Hematopoietic multipotent progenitor cell treated with erythropoietin and hydrocortisone succinate and interleukin-3 and kit ligand, for 4 days (in vitro differentiated cells): ENCODE measurements at places on chromosomes 4 and X.
A peak's percentile ranks its signal among the peaks of the same experiment; 100 is the strongest.

GRCh38 chr4:182585321-182585720 lies 331.9 kb downstream of the DCTD start:
- peak; percentile 1 for DNase-seq

- DNase-seq, result no peak
Measured at GRCh38 chr4:1609901-1610790, 74.0 kb downstream of the FAM53A start.

DNA sequence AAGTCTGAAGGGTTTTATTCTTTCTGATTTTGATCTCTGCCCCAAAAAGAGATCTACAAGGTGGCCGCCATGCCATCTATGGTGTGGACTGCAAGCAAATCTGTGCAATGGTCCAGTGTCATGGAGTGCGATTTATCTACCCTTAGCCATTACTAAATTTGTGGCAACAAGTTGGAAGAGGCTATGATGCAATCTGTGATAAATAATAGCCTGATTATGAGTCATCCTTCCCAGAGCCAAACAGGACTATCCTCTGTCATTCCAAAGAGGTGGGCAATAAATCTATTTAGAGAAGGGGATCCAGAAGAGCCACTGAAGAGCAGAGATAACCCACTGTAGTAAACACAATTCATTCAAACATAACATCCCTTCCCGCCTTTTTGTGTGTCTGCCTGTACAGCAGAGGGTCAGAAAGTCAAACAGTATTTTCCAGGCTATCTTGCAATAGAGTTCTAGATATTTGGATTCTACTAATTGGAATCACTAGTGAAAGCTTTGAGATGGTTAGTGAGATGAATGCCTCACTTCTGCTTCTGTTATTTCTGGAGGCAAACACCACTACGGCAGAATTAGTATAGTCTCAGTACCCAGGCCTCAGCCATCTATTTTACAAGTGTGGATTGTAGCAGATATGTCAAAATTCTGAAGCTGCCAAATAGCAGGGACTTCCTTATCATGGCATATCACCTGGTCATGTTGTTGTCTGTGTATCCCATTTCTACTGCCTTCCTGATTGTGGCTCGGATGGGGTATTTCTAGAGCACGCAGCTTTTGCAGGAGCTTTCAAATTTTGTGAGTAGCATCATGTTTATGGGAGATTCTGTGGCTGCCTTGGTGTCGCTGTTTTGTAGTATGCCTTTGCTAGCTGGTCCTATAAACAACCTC lies 192.0 kb downstream of the SMIM20 start:
- peak; percentile 44 for DNase-seq

DNA sequence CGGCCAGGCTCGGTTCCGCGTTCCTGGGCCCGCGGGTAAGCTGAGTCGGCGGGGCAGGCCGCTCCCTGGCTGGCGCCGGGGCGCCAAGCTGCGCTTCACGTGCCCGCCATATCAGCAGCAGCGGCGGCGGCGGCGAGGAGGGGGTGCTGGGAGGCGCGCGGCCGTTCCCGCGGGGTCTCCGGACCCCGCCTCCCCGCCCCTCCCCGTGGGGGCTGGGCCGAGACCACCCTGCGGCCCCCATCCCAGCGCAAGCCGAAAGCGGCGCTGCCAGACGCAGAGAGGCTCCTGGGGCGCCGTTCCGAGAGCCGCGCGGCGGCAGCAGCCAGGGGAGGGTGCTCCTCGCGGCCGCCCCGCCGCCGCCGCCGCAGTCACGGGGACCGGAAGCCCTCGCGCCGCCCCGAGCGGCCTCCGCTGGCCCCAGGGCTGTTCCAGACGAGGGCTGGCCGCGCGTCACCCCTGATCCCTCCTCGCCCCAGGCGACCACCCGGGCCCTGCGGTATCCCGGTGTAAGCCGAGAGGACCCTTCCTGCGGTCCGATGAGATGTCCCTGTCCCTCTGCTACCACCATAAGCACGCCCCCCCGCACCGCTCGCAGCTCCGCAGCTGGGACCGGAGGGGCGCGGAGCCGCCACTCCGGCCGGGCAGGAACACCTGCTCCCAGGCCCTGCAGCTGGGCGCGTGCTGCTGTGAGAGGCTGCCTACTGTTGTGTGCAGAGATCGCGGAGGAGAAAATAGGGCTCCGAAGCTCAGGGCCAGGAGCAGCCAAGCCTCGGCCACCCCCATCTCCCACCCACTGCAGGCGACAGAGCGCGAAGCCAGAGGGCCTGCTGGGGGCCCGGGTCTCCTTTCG lies 7.5 kb upstream of the BCOR start:
- DNase-seq, result peak; percentile 62

DNA sequence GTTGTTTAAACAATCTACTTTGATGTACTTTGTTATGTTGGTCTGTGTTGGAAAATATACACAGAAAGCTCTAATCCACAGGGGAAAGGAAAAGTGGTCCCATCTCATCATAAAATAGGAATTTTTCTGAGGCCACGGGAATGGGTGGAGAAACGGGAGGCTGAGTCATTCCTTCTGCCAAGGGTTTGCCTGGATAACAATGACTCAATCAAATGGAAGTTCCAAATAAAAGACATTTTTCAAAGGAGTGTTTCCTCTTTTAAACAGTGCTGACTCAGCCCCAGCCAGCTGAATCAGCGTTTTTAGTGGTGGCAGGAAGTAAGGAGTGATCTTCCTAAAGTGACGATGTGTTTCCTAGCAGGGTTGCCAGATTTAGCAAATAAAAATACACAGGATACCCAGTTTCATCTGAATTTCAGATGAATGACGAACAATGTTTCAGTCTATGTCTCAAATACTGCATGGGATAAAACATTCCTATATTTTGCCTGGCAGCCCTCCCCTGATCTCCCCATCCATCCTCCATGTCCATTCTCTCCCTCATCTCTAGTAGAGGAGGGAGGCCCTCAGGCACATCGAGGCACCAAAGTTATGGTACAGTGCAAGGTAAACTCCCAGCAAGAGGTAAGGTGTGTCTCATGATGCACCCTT lies 345.4 kb upstream of the GATB start:
- DNase-seq, result peak; percentile 37

DNA sequence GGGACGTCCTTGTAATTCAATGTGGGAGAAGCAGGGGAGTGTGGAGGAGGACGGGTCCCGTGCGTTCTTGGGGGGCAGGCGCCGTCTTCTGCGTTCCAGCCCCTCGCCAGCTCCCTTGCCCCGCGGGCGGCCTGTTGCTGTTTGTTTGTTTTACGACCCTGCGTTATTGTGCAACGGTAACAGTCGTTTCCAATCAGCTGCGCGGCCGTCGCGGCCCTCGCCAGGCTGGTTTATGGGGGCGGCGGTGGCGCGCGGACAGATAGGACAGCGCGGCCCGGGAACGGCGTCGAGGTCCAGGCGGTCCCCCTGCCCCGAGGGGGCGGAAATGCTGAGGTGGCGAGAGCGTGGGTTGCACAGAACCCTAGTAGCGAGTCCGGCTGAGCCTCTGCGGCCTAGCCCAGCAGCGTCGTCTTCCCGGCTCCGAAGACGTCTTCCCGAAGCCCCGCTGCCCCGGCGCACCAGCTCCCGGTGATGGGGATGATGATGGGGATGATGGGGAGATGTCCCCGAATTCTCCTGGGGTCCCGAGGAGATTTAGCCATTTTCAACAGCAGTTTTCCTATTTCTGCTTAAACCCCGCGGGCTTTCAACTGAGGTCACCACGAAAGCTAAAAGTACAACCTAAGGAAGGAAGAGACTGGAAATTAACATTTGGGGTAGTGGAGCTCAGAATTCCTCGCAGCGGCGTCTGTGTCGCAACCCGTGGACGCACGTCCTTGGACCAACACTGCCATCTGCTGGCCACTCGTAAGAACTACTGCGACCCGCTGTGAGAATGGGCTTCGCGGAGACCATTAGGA lies 4.8 kb downstream of the PDGFRA start:
- DNase-seq, result peak; percentile 89

DNA sequence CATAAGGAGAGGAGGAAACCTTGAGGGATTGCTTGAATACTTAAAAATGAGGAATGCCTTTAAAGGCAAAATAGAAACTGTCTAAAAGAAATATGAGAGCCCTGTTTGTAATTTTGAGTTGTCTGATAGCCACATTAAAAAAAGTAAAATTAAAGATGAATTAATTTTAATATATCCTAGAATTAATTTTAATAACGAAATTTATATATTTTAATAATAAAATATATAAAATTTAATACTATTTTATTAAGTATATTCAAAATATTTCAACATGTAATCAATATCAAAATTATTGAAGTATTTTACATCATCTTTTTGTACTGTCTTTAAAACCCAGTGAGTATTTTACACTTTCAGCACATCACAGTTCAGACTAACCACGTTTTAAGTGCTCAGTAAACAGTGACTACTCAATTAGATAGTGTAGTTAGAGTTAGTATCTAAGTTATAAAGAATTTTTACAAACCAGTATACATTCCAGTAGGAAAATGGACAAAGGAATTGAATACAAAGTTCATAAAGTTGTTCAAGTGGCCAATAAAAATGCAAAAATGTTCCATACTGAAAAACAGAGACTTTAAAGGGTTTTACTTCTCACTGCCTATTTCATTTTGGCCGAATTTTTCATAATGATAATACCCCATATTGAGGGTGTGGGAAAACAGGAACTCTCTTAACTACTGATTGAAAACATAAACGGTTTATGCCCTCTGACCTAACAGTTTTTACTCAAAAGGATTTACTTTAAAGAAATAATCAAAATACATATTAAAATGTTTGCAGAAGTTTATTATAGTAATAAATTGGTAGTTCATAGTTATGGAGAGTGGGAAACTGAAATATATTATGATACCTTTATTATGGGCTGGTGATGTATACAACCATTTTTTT lies 2.9 kb downstream of the SLC30A9 start:
- DNase-seq, result peak; percentile 18

DNA sequence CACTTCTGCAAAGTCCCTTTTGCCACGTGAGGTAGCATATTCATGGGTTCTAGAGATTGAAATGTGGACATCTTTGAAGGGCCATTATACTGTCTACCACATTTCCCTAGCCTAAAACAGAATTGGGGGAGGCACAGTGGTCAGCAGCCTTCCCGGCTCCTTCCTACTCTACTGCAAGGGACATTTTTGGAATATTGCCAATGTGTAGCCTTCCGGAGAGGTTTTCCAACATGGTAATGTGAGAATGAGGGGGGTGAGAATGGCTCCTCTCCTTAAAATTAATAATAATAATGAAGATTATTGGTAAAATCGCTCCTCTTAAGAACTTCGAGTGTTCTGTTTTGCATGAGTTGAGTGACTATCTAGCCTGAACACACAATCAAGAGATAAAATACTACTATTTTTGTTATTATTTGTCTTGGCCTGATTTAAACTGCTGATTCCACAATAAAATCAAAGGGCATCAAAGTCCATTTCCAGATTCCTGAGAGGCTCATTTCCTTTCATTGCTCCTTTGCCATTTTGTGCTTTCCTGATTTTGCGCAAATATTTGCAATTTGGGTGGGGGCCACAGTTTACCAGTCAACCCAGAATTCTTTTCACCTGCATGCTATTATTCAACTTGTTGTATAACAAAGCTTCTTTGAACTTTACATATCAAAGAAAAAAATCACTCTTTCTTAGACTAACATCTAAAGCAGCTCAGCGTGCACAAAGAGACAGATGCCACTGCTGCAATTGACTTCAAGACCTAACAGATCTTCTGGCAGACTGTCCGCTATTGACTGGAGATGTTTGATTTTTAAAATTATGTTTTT lies 27.0 kb upstream of the TSPAN5 start:
- DNase-seq, result no peak

DNA sequence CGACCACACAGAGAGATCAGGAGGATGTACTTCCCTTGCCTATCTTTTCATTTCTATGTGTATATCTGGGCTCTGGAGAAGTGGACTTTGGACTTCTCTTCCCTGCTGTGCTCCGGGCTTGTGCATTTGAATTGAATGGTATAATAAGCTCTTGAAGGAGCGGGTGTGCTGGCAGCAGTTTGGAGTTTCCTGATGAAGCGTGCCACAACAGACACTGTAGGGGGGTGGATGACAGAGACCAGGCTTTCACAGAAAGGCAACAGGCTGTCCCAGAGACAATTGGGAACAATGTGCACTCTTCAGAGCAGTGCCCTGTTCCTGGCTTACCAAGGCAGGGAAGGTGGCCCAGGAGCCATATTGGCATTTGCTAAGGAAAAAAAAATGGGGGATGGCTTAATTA lies 170.1 kb downstream of the FRMPD4 start:
- no peak for DNase-seq

DNA sequence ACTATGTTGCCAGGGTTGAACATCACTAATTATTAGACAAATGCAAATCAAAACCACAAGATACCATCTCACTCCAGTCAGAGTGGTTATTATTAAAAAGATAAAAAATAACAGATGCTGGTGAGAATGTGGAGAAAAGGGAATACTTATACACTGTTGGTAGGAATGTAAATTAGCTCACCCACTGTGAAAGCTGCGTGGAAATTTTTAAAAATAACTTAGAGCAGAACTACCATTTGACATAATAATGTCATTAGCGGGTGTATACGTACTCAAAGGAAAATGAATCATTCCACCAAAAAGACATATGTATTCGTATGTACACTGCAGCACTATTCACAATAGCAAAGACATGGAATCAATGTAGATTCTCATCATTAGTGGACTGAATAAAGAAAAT lies 48.6 kb upstream of the UGT2A1 start:
- no peak for DNase-seq

GRCh38 chr4:169906104-169906503 lies 120.1 kb downstream of the MFAP3L start:
- no peak for DNase-seq

DNA sequence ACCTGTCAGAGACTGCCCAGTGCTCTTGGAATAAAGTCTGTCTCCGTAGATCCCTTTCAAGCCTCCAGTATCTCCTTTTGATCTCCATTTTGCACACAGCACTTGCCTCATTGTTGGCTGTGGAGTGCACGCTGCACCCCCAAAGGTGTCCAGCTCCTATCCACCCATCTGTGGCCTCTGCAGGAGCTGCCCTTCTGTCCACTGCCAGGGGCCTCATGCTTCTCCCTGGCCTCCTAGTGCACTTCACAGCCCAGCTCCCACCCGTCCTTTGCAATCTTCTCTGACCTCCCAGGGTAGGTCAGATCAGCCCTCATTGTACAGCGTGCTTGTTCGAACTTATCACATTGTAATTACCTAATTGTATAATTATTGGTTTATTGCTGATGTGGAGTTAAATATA lies 18.9 kb downstream of the KIT start:
- no peak for DNase-seq

GRCh38 chrX:122770581-122770980 lies 413.5 kb upstream of the GRIA3 start:
- no peak for DNase-seq

GRCh38 chr4:56874923-56875322 lies 32.8 kb upstream of the REST start:
- DNase-seq, result no peak

DNA sequence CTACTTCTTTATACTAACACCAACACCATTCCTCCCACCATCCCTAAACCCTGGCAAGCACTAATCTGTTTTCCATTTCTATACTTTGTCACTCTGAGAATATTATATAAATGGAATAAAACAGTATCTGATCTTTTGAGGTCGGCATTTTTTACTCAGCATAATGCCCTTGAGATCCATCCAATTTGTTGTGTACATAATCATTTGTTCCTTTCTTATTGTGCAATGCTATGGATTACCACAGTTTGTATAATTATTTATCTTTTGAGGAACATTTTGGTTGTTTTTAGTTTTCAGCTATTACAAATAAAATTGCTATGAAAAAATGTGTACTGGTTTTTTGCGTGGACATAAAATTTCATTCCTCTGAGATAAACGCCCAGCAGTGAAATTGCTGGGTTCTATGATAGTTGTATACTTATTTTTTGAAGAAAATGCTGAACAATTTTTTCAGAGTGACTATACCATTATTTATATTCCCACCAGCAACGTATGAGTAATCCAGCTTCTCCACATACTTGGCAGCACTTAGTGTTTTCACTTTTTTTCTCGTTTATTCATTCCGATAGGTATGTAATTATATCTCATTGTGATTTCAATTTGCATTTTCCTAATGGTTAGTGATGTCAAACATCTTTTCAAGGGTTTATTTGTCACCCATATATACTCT lies 154.3 kb upstream of the DCAF8L1 start:
- no peak for DNase-seq
